ENCODE measurements at places on chromosomes 4 and X.

- no peak for DNase-seq
Observed at GRCh38 chr4:82560853-82561785, 669 bp downstream of the TMEM150C start.

DNA sequence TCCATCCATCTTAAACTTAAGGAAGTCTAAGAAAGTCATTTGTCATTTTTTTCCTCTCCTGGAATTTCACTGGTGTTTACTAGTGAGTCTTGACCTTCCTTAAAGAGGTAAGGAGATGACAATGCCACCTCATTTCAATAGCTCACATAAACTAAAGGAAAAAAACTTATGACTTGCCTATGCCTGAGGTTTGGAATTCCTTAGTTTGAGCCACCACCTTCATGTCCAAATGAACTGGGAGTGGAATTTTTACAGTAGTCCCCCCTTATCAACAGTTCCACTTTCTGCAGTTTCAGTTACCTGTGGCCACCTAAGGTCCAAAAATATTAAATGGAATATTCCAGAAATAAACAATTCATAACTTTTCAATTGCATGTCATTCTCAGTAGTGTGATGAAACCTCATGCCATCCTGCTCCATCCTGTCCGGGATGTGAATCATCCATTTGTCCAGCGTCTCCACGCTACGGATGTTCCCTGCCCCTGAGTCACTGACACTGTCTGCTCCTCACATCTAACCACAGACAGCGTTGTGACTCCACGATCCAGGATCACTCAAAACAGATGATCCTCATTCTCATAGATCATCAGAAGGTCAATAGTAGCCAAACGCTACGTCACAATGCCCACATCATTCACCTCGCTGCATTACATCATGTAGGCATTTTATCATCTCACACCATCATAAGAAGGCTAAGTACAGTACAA lies 177.4 kb downstream of the SH3KBP1 start:
- DNase-seq: no peak

DNA sequence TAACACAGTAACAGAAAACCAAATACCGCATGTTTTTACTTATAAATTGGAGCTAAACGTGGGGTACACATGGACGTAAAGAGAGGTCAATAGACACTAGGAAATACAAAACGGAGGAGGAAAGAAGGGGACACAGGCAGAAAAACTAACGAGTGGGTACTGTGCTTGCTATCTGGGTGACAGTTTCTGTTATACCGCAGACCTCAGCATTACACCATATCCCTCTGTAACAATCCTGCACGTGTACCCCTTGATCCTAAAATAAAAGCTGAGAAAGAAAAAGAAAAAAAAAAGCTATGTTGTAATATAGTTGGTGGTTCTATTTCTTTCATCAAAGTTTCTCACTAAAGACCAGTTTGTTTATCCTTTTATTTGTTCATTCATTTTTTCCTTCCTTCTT lies 47.9 kb upstream of the UNC5C start:
- DNase-seq: no peak

DNA sequence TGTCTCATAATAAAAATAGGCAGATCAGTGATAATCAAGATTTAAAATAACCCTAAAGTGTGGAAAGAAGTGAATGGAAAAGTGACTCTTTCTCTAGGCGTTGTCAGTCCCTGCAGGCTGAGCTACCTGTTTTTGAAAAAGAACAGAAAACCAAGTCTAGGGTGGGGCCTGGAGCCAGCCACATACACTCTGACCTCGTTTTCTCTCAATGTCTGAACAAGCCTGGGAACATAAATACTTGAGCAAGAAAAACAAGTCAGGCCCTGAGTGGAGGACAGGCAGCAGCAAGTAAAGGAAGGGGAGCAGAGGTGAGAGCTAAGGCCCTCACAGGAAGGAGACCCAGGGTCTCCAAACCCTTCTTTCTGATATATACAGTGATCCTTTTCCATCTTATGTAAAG lies 91.7 kb upstream of the HPF1 start:
- no peak for DNase-seq

DNA sequence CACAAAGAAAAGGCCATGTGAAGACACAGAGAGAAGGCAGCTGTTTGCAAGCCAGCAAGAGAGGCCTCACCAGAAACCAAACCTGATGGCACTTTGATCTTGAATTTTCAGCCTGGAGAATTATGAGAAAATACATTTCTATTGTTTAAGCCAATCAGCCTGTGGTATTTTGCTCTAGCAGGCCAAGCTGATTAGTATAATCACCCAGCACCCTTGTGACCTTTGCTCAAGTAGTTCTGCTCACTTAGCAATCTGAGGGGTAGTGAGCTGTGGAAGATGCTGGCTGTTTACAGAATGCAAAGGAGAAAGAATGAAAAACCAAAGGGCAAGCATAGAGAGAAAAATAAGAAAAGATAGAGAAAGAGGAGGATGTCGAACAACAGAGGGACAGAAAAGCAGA lies 396.4 kb upstream of the BOD1L1 start:
- DNase-seq: peak; percentile 64

DNA sequence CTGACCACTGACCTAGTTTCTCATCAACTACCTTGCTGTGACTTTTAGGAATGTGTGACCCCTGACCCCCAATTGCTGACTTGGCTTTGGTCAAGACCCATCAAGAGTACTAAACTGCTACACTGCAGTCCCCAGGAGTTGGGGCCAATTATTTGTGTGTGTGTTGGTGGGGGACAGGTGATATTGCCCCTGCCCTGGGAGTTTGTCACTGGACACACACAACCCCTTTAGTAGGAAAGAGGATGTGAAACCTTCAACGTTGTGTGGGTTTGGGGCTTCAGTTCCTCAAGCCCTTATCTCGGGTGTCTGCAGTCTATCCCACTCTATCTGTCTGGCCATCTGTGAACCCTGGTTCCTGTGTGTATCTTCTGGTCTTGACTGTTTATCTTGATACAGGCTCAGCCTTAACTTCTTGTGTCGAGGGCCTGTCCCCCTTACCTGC lies 6.5 kb downstream of the SASH3 start:
- no peak for DNase-seq

DNA sequence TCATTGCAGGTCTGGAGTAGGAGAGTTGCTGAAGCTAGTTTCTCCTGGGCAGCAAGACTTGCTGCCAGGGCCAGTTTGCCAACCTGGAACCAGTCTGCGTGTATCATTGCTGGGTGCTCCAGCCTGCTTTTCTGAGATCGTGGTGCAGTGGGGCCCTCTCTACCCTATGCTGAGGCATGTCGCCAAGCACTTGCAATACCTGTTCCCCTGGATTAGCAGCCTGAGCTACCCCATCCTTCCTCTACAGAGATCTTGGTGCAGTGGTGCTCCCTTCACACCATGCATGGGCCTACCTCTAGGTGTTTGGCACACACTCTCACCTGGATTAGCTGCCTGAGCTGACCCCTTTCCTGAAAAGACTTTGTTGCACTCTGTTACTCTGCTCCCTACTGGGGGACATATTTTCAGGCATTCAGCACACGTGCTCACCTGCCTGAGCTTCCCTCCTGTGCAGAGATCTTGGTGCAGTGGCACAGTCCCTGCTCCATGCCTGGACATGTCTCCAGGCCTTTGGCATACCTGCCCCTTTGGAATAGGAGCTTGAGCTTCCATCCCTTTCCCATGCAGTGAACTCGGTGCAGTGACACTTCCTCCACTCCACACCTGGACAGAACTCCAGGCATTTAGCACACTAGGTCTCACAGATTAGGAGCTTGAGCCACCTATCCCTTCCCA lies 133.7 kb upstream of the CXCL13 start:
- no peak for DNase-seq

- DNase-seq: peak; percentile 64
Observed at GRCh38 chr4:8278421-8279287, 9.1 kb downstream of the HTRA3 start.

GRCh38 chrX:71095981-71096759 lies 519 bp downstream of the FOXO4 start:
- DNase-seq: peak; percentile 84

GRCh38 chr4:86846921-86847320 lies 2.3 kb downstream of the SLC10A6 start:
- DNase-seq: no peak

DNA sequence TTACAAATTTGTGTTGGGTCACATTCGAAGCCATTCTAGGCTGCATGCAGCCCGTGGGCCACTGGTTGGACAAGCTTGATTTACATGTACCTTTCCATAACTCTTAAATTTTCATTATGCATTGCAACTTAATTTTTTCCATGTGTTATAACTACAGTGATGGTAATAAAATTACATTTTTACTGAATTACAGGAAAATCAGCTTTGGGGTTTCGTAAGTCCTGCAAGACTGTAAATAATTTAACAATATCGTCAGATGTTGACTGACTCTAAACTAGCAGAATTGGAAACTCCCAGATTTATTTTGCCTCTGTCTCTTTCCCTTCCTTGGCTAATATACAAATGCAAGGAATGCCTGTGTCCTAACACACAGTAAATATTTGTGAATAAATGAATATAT lies 88.0 kb upstream of the RAPGEF2 start:
- no peak for DNase-seq

DNA sequence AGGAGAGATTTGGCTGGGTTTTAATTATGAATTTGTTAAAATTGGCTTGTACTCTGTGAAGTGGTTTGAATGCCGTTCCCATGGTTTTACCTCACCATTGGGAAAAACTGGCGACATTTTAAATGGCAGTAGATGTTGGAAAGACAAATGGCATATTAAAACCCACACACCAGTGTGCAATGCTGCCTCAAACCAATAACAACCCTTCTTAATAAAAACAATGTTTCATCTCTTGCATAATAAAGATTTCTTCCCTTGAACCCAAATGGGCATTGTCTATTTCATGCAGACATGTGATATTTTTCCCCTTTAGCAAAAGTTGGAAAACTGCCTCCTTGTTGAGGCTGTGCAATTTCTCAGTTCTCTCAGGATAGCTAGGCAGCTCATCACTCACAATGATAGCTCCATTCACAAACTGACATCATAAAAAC lies 33.7 kb downstream of the GABRB1 start:
- DNase-seq: no peak

DNA sequence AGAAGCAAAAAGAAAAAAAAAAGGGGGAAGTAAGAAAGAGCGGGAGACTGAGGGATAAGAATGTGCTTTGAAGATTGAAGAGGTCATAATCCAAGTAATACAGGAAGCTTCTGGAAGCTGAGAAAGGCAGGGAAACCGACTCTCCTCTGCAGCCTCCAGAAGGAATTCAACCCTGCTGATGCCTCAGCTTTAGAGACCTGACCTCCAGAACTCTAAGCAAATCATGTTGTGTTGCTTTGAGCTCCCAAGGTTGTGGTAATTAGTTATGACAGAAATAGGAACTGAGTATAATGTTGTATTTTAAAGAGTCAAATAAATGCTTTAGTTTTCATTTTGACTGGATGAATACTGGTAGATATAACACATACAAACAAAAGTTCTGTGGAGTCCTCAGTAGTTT lies 48.0 kb upstream of the FAT1 start:
- DNase-seq: no peak

DNA sequence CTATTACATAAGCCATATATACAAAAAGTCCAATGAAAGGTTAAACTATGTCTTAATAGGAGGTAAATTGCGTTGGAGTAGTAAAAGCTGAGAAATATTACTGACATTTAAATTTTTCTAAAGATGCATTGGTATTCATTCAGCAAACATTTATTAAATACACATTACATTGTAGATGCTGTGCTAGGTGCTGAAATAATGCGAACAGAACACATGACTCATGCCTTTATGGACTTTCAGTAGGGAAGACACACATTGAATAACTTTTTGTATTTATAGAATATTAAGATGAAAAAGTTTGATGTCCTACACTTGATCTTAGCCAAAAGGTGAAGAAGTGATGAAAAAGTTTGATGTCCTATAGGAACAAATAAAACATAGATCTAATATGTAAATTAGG lies 871.1 kb upstream of the SLIT2 start:
- no peak for DNase-seq

DNA sequence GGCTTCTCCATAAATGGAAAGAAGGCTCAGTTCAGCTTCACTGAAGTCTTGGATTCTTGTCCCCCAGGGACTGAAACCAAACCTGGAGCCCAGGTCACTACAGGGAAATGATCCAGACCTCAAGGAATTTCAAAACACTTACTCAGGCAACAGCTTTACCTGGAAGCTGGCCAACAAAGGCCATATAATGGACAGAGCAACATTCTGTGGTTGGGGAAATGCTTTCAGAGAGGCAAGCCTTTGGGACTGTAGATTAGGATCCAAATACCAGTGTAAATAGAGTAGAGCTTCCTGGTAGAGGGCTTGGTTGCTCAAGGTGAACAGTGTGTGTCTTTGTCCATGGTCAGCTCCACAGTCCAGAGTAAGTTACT lies 57.0 kb upstream of the PROM1 start:
- no peak for DNase-seq

DNA sequence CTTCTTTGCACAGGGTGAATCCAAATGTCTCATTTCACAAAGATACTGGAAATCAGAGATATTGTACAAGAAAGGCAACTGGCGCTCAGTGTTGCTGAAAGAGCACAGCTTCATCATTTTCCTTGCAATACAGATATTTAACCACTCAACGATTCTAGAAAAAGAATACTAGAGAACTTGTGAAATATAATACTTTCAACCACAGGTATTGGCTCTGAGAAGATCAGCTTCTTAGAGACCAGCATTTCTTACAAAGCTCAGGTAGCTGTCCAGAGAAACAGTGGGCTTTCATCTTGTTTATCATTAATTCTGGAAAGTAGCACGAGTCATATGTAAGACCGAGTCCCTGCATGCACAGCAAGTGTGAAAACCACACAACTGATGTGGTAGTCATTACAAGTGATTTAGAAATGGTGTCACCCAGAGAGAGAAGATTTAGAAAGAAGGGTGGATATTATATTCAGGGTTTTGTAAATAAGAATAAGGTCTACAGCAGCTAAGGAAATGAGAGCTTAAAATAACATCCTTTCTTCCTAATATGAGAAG lies 7.8 kb upstream of the PPARGC1A start:
- no peak for DNase-seq

GRCh38 chr4:103104886-103105285 lies 5.3 kb upstream of the BDH2 start:
- no peak for DNase-seq

DNA sequence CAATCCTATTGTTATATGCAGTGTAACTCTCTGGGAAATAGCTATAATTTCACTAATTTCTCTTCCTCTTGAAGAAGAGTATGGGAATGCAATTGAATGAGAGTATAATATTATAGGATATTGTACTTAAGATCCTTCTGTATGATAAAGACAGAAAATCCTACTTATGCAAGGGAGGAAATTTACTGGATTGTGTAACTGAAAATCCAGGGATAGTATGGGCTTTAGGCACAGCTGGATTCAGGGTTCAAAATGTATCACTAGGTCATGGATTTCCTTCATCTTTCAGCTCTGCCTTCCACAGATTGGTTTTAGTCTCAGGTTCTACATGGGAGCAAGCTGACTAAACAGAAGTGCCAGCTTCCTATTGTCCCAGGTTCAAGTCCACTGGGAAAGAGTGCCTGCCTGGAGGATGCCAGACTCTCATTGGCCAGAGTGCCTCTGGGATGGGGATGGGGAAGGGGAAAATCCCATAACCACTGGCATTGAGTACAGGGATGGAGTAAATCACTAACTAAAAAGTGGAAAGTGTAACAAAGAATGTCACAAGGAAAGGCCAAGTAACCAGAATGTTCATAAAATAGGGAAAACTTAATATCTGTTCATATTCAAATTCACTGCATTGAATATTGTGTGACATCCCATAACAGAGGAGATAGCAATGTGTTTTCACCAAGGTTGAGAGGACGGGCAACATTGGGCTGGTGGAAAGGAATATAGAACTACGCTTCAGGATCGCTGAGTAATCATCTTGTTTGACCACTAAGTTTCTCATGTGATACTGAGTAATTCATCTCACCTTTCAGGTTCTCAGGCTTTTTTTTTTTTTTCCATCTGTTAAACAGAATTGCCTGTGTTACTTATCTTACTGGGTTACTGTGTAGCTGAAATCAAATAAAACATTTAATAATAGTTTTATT lies 75.7 kb downstream of the ANXA3 start:
- no peak for DNase-seq

- no peak for DNase-seq
Observed at GRCh38 chrX:96563646-96564045, 121.0 kb upstream of the DIAPH2 start.
